ENCODE measurements at places on chromosomes 11 and 22.

DNA sequence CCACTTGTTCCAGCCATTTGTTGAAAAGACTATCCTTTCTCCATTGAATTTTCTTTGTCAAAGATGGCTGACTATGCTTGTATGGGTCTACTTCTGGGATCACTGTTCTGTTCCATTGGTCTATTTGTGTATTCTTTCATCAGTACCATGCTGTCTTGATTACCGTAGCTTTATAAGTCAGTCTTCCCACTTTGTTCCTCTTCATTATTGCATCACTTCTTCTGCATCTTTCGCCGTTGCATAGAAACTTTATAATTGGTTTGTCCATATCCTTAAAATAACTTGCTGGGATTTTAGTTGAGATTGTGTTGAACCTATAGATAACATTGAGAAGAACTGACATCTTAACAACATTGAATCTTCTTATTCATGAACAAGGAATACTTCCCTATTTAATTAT is 598.8 kb downstream of the TBC1D22A start:
- DNase-seq: no peak

DNA sequence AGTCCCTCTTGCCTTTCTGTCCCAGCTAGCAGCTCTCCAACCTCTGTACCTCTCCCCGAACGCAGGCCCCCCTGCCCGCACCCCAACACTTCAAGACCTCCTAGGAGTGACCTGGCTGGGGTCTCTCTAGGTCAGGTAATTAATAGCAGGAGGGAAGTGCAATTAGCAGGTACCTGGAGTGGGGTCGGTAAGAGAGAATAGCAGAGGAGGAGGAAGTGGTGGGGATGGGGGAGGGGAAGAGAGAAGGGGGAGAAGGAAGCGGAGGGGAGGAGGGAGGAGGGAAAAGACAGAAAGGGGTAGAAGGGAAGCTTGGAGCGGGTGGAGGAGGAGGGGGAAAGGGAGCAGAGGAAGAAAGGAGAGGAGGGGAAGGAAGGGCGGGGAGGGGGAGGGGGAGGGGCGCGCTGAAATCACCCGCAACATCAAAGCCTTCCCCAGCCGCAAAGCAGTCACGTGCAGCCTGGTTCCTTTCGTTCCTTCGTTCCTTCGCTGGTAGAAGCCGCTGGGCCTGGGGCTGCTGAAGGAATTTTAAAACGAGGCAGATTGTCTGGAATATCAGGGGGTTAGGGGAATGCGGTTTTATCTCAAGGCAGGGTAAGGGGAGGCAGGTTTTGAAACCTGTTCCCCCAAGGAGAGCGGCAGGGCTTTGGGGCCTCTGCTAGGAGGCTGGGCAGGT is 29.3 kb upstream of the TCF20 start:
- DNase-seq: peak; percentile 59

DNA sequence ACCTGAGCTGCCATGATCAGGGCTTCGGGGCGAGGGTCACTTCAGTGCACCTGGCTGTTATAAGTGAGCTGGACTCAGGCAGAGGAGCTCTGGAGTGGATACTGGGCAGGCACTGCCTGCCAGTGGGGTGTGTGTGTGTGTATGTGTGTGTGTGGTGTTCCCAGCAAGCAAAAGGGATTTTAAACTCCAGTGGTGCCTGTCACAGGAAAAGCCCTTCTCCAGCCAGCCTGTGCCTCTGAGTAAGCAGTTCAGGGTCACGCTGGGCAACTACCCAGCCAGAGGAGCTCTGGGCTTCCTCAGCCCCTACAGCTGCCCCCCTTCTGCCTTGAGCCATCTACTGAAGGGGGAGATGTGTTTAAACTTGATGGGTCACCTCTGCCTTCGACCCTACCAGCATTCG is 109.0 kb downstream of the OSBP2 start:
- no peak for DNase-seq

- no peak for DNase-seq
Measured at GRCh38 chr22:19111140-19111539, 11.1 kb downstream of the DGCR2 start.

DNA sequence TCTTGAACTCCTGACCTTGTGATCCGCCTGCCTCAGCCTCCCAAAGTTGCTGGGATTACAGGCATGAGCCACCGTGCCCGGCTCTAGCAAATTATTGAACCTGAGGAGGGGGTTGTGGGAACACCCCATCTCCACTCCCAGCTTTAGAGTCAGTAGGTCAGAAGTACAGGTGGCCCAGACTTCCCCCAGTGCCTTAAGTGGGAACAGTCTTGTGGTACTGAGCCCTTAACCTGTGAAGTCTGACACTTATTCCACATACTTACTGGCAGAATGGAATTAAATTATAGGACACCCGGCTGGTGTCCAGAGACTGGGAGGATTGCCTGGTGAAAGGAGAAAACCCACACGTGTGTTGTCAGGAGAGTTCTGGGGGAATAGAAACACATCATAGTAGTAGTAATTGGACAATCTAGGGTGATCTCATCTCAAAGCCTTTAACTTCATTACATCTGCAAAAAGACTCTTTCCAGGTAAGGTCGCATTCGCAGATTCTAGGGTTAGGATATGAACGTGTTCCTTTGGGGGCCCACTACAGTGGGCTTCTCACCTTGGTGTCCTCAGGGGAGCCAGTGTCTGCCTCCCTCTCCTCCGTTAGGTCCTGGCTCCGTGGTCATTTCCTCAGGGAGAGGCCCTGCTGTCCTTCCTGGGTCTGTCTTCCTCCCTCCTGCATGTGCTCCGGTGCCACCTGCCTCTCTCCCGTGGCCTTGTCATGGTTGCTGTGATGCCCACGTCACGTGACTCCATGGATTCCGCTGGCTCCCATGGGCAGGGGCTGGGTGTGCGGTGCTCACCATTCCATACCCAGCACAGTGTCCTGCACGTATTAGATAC is 63.8 kb downstream of the BCR start:
- DNase-seq: no peak

DNA sequence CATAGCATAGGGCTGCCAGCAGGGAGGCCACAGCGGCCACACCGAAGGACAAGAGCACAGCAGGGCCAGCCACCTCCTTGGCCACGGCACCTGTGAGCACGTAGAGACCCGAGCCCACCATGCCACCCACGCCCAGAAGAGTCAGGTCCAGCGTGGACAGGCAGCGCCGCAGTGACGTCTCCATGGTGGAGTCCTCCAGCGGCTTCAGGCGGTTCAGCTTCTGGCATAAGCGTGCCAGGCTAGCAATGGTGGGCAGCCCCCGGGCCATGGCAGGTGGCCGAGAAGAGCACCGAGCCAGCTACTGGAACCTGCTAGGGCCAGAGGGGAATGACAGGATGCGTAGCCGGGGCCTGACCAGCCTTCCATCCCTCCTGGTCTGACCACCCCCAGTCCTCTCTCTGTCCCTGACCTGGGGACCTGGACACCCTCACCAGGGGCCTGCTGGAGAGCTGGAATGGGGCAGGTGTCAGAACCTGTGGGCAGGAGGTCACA is 770 bp downstream of the SLC7A4 start:
- no peak for DNase-seq

- no peak for DNase-seq
Measured at GRCh38 chr11:119166368-119167076, 2.0 kb upstream of the NLRX1 start.

GRCh38 chr22:33606504-33606903 is 313.8 kb downstream of the LARGE1 start:
- DNase-seq: no peak

DNA sequence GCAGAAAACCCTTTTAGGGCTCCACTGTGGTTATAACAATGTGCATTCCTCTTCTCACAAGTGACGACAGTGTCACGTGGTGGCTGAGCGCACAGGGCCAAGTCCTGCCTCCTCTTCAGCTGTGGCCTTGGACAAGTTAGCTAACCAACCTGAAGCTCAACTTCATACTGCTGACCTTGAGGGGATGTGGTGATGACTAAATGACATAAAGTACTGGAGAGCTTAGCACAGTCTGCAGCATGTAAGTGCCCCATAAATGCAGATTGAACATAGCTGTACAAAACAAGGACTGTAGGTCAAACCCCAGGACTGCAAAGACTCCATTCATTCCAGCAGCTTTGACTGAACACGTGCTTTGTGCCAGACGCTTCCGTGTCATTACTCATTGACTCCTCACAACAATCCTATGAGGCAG is 20.1 kb upstream of the MRGPRX2 start:
- DNase-seq: no peak

GRCh38 chr22:40413873-40414272 is 43.5 kb downstream of the SGSM3 start:
- no peak for DNase-seq

DNA sequence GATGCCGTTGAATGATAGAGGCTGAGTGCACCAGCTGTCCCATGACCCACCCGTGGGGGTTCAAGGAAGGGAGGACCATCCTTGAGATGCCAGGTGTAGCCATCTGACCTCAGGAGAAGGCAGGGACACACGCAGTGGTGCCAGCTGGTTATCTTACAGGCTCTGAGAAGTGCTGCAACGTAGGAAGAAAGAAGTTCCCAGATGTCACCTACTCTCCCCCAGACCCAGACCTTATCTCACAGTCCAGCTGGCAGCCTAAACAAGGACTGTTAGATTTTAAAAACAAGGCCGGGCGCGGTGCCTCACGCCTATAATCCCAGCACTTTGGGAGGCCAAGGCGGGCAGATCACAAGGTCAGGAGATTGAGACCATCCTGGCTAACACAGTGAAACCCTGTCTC is 1307.6 kb downstream of the TBC1D22A start:
- no peak for DNase-seq

GRCh38 chr11:28228196-28228895 is 120.2 kb downstream of the METTL15 start:
- no peak for DNase-seq

DNA sequence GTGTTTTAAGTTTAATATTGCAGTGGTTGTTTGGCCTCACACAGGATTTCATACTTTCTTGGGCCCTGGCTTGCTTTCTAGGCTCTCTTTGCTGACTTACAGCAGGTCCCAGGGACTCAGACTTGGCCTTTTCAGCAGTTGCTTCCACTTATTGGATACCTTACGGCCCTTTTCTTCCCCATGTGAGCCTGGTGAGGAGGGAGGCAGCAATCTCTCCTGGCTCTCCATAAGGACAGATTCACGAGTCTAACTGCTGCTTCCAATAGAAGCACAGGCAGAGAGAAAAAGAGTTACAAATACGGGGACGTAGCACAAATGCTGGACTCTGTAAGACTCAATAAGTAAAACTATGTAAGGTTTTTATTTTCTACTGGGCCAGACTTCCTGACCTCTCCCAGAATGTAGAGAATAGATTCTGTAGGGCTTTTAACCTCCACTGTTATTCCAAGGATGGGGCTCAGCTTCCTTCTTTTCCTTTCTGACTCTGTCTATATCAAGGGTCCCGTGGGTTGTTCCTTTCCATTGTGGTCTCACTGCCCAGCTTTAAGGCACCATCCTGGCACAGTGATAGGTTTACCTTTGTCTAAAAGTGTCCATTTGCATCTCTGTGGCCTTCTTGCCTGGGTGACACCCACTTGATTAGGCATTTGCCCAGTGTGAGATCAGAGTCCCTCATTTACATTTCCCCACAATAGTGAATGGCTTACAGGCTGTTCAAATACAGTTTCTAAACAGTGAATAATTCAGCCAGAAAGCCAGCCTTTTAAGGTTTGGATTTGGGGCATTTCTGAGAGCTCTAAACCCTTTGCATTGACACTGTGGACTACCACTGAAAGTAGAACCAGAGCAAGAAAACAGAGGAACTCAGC is 92.8 kb downstream of the RASSF10 start:
- DNase-seq: no peak

DNA sequence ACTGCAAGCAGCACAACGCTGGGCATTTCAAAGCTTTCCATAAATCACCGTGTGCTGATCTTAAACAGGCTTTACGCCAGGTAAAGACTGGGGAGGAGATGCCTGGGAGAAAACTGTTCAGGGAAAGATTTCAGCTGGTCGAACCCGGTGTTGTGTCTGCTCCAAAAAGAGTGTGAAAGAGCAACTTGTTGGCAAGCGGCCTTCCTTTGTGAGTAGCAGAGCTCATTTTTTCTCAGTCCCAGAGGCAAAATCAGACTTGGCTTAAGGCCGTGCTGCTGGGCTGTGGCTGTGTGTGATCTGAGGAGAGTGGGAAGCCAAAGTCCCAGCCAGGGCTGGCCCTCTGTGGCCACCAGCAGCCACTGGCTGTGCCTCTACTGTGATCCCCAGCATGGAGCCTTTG is 75.7 kb upstream of the E2F8 start:
- no peak for DNase-seq

DNA sequence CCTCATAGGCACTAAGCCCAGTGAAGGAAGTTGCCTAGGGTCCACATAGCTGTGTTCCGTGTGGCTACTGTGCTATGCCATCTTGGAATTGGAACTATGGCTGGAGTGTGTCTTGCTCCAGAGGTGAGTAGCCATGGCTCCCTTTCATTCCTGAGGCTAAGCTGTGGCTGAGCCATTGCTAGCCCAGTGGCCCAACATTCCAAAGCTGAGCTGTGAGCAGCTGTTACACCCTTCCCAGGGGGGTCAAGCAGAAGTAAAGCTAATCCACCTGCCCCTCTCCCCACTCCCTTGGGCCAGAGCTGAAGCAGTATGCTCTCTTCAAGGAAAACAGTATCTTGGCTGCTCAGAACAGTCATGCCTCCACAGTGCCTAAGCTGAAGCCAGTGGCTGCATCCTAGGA is 51.1 kb downstream of the USP35 start:
- DNase-seq: no peak

DNA sequence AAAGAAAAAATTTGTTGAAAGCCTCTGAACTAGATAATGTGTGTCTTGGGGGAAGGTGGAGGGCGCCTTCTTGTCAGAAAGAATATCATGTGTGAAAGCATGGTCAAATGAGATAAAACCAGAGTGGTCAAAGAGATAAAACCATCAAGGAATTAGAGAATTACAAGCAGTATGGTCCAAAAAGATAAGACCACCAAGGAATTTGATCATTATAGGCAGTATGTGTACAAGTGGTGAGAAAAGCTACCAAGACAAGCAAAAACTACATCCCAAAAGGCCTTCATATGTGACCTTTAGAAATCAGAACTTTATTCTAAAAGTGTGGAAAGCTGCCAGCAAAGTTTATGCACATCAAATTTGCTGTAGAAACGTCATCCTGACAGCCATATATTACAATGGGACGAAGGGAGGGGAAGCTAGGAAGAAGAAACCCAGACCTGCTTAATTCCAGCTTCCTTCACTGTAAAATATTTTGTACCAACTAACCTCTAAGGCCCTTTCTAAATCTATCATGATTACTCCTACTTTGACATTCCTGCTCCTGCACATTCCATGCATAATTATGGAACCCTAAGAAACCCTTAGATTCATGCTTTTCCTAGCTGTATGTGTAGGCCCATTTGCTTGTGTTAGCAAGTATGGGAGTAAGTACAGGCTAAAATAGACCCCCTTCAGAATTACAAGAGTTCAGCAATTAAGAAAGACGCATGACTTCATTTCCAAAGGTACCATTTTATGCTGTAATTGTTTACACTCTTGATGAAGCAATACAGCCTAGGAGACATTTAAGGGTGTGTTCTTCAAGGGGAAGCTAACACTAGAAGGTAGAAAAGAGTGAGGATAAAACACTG is 51.6 kb downstream of the LGR4 start:
- no peak for DNase-seq

GRCh38 chr22:39598017-39598965 is 27.7 kb downstream of the CACNA1I start:
- DNase-seq: peak; percentile 48

DNA sequence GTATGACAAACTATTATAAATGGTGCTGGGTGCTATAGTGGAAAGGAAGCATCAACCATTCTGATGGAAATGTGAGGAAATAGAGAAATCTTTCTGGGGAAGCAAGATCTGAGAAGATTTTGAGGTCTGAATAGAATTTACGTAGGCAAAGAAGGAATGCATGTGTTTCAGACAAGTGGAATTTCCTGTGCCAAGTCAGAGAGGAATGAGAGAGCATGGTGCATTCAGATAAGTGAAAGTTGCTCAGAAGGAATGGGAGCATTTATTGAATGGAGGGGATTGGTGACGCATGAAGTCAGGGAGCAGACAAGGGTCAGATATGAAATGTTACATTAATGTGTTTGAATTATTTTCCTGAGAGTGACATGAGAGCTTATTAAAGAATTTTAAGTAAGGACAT is 725.5 kb downstream of the METTL15 start:
- no peak for DNase-seq

Measured in central memory CD4-positive, alpha-beta T cell (primary cell).